ENCODE measurements at places on chromosomes 1 and 21. TPM values are rescaled to one million over a fixed set of nuclear protein-coding genes. Genes with fewer than 3 reads are reported as not detected.

DNA sequence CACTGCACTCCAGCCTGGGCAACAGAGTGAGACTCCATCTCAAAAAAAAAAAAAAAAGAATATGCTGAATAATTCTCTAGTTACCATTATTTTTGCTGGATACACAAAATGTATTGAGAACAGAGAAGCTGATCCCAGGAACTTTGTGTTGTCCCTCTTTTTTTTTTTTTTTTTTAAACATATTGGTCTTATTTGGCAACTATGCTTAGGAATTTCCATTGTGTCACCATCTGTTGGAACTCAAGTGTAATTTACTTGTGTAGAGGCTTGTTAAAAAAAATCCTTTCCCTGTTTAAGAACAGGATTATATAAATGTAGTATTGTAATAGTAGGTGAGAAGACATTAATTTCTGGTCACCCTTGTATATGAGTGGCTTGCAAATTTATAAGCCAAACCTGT is 28.6 kb downstream of the CAMSAP2 start:
- DNase-seq, result no peak

- DNase-seq, result no peak
Observed at GRCh38 chr1:109294481-109294880, 11.5 kb upstream of the PSRC1 start.

GRCh38 chr1:59564192-59564891 is 250.4 kb upstream of the HOOK1 start:
- DNase-seq, result no peak

GRCh38 chr21:43911935-43912487 is 47.0 kb downstream of the AGPAT3 start:
- DNase-seq, result no peak

GRCh38 chr1:162475089-162475488 is 22.5 kb upstream of the UHMK1 start:
- DNase-seq, result no peak

DNA sequence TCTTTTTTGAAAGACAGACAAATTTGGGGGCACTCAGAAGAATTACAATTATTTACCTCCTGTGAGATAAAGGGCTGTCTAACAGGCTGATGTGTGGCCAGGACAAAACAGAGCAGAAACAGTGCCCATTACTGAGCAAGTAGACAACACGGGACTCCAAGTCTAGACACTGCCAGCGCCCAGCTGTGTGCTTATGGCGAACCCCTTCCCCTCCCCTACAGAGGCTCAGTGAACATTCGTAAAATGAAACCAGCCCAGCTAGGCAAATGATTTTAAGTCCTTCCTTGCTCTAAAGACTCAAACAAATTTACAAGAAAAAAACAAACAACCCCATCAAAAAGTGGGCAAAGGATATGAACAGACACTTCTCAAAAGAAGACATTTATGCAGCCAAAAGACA is 91.1 kb downstream of the RUNX1 start:
- DNase-seq, result no peak

- DNase-seq, result no peak
Observed at GRCh38 chr1:43171312-43171875, 696 bp downstream of the EBNA1BP2 start.

DNA sequence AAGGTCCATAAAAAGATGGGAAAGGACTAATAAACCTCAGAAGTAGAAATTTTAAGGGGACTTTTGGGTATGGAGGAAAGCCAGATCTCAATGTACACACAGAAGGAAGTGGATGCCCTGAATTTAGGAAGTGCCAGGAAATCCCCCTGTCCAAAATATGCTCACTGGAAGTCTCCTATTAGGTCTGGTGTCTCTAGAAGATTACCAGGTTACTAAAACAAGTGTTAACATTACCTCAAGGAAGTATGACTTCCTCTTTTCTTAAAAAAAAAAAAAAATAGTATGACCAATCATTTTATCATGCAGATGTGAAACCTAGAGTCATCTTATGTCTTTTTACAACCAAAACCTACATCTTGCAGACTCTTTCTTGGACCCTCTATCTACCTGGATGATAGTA is 30.7 kb downstream of the CD58 start:
- DNase-seq, result no peak

MIXL1 gene
- not detected for total RNA-seq

CYP4A22 gene
- total RNA-seq, result 0.42 TPM

HSF2BP gene
- 0.26 TPM for total RNA-seq

RHOU gene
- 29.5 TPM for total RNA-seq

FAM89A gene
- total RNA-seq, result 181 TPM

Measured in mesenteric fat pad (tissue), 1 donor.